ENCODE measurements at places on chromosomes 13 and 19. TPM values are rescaled to one million over a fixed set of nuclear protein-coding genes. Genes with fewer than 3 reads are reported as not detected.

The ZNF491 gene
- total RNA-seq: 4.2 TPM

The ZNF135 gene
- 1.9 TPM for total RNA-seq

The FREM2 gene
- not detected for total RNA-seq

- DNase-seq: no peak
Observed at GRCh38 chr13:113573065-113573464, 11.5 kb upstream of the TFDP1 start.

GRCh38 chr13:112968910-112969691 lies at the start of gene MCF2L:
Gene MCF2L, plus strand, starts transcription at chr13:112969214. Its CDS starts 166 bp downstream, at chr13:112969380.
- DNase-seq: peak; percentile 31

GRCh38 chr19:4910594-4911281 lies 1.4 kb downstream of the UHRF1 start:
- peak; percentile 64 for DNase-seq
